ACHN (cell line): ENCODE measurements at places on chromosomes 7 and 10.

DNA sequence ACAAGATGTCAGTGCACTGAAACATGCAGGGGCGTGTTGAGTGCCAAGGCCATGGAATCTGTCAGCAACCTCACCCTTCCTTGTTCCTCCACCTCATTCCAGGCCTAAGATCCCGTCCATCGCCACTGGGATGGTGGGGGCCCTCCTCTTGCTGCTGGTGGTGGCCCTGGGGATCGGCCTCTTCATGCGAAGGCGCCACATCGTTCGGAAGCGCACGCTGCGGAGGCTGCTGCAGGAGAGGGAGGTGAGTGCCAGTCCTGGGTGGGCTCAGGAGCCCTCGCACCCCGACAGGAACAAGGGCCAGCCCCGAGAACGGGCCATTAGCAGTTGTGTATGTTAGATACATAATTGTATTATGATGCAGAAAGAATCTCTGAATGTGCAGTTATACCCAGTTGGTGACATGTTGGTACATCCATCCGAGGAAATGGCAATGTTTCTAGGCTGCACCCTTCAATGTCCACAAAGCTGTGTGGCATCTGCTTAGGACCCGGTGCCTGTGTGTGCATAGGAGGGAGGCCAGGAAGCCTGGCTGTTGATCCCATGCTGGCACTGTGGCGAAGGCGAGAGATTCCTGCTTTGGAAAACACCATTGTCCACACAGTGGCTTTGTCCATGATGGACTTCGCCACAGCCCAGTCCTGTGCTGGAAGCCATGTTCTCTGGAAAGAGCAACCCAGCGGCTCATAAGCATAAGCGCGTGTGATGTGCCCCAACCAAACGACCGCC, 154.2 kb downstream of the EGFR start:
- DNase-seq: no peak

- DNase-seq: no peak
Measured at GRCh38 chr10:96387601-96388000, 28.8 kb upstream of the OPALIN start.

DNA sequence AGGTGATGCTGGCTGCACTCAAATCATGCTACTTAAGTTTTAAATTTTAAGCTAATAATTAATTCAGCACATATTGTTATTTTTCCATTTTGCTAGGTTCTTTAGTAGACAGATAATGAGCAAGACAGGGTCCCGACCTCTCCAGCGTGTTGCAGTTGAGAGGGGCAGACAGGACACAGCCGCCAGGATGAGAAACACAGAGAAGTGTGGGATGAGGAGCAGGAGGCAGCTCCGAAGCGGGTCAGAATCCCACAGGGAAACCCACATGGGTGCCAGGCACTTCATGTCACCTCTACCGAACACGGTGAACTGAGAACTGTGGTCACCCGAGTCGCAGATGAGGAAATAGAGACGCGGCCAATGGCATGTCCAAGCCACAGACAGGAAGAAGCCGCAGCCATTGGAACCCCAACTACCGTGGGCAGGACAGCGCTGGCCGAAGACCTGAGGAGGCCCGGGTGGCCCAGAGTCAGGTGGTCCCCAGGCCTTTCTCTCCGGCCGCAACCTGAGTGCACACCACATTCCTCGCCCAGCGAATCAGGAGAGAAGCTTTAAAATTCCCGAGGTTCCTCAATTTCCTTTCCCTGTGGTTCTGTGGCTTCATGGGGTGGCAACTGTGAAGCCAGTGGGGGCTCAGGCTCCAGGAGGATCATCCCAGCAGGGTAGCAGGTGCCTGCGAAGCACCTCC, 213.0 kb downstream of the DNAJB6 start:
- DNase-seq: no peak

- DNase-seq: peak; percentile 62
Measured at GRCh38 chr7:27161214-27161720, 4.1 kb downstream of the HOXA9 start.

DNA sequence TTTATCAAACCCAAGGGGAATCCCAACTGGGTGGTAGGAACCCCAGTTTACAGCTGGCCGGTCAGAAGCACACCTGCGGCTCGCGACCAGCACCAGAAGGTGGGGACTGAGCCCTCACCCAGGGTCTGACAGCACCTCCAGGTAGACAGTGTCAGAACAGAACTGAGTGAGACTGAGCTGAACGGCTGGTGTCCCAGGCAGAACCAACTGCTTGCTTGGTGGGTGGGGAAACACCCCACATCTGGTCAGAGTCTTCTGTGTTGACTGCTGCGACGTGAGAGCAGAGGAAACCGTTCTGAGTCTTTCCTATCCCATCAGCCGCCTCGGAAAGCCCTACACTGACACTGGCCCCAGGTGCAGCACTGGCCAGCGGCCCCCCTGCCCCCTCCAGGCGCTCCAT, 160.7 kb downstream of the MAD1L1 start:
- DNase-seq: no peak

GRCh38 chr7:50371551-50372021, 67.1 kb downstream of the IKZF1 start:
- no peak for DNase-seq

GRCh38 chr7:156823435-156823834, 69.5 kb downstream of the LMBR1 start:
- no peak for DNase-seq
